ENCODE measurements at places on chromosomes 12 and 14.

- no peak for DNase-seq
Observed at GRCh38 chr14:59374048-59374447, 91.1 kb downstream of the GPR135 start.

DNA sequence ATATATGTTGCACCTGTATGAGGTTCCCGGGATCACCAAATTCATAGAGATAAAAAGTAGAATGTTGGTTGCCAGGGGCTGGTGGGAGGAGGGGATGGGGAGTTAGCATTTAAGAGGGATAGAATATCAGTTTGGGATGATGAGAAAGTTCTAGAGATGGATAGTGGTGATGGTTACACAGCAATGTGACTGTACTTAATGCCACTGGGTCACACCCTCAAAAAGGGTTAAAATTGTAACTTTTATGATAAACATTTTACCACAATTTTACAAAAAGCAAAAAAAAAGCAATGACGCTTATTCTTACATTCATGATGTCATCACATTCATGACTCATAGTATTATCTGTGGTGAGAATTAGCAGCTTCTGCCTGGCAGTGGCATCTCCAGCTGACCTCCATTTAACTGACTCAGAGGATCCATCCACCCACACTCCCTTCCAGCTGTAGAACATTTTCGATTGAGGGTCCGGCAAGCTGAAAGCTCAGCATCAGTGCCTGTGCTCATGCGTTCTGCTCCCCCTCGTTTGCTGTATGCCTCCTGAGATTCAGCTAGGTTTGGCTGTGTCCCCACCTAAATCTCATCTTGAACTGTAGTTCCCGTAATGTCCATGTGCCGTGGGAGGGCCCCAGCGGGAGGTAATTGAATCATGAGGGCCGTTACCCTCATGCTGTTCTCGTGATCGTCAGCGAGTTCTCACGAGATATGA is 64.8 kb upstream of the TMEM260 start:
- DNase-seq: no peak

DNA sequence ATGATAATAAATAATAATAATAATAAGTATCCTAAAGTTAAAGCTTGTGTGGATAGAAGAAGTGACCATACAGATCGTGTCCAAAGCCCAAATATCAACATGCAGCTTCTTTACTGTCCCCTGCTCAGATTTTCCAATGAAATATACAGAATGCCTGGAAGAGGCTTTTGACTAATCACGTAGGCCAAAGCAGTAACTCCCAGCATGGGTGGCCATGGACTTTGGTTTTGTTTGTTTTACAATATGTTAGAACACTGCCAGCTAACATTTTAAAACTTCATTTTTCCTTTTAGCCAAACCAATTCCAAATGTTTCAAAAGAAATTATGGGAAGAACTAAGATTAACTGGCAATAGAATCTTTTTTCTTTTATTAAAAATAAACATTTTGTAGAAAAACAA is 400.0 kb upstream of the FLRT2 start:
- no peak for DNase-seq

DNA sequence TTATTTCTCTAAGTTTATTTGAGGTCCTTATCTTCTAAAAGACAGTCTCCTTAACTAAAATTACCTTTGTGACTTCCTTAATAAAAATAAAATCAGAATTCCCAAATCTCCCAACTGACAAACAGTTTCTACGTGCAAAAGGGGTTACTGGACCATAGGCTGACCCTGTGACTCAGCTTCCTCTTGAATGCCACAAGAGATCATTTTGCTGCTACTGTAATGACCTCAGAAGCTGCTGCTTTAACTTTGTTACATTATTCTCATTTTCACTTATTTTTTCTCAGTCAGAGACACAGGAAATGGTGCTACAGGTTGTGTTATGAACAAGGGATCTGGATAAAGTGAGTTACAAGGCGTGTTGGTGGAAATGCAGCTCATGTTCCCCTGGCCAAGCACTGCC is 132.2 kb upstream of the TMTC2 start:
- DNase-seq: no peak

DNA sequence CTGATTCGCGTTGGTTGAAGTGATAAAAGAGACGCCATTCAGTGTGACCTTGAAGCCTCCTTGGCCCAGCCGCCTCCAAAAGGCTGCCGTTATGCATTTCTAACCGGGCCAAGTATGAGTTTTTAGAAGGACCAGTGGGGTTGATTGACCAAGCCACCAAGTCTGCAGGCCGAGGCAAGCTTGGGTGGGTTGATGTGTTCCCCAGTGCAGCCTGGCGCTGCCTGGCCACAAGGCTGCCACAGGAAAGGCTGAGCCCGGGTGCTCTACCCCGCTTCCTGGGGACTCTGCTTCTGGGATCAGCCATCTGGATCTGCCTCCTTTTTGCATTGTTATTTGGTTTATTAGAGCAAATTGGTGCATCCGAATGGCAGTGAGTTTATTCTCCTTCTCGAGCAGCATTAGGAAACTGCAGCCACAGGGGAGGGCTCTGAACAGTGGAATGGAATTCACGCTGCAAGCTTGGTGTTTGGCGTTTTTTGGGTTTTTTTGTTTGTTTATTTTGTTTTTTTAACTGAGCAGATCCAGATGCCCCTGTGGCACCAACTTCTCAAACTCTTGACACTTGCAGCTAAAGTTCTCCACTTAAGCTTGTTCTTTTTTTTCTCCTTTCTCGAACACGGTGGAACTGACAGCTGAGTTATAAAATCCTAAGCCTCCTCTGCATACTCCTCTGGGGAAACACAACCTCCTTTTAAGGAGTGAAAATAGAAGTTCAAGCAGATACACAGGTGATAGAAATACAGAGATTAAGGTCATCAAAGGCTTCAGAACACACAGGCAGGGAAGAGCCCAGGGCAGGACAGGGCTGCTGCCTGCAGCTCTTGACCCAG is 145.4 kb upstream of the FKBP4 start:
- no peak for DNase-seq
